H54 (cell line): ENCODE measurements at places on chromosomes 6 and 20.

DNA sequence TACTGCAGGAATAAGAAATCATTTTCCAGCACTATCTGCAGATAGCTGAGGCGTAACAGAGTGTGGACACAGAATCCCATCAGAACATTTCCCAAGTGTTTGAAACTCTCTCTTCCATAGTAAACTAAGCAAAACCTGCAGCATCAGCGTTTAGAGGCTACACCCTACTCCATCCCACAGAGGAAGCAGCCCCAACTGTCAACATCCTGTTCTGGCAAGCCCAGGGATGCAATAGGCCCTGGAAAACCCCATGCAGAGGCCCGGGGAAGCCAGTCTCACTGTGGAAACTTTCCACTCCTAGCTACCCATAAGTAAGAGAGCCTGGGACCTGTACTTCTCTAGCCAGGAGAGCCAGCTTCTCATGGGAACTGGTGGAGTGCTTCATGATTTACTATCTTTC lies 129.4 kb downstream of the LY86 start:
- DNase-seq = no peak

- DNase-seq = no peak
Measured at GRCh38 chr20:59902470-59902869, 31.0 kb downstream of the SYCP2 start.

GRCh38 chr6:116251568-116252384 lies 2.1 kb downstream of the TSPYL4 start:
- DNase-seq = no peak

DNA sequence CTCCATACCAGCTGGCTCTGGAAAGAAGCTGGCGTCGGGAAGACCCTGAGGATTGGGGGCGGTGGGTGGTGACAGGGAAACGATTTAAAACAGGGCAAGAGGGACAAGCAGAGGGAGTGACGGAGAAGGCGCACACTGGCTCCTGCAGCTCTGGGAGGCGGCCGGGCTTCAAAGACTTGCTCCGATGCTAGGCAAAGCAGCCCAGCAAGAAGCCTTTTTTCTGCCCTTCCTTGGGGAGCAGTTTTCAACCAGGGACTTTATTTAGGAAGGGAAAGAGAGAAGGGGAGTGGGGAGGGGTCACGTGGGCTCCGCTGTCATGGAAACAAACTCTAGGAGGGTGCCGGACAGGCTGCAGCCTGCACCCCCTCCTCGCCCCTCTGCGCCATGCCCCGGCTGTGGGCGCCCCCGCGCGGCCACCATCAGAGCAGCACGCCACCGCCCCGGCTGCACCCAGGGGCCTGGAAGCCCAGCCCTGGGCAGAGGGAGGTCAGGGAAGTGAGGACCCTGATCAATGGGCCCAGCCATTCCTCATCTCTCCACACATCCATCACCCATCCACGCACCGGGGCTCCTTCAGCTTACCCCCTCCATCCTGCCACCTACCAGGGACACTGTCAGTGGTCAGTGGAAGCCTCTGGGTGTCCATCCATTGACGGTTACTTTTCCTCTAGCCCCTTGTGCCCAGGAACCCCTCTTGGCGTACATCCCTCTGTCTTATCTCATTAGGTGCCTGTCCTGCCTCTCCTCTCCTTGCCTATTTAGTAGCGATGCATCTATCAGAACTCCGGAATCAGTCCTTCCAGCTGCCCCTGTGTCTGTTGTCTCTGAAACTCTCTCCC lies 66.6 kb upstream of the CCDC167 start:
- peak; percentile 58 for DNase-seq

- no peak for DNase-seq
Measured at GRCh38 chr6:158489441-158489840, 70.5 kb upstream of the TMEM181 start.

GRCh38 chr6:169997930-169998218 lies 246.5 kb downstream of the ERMARD start:
- DNase-seq = no peak

DNA sequence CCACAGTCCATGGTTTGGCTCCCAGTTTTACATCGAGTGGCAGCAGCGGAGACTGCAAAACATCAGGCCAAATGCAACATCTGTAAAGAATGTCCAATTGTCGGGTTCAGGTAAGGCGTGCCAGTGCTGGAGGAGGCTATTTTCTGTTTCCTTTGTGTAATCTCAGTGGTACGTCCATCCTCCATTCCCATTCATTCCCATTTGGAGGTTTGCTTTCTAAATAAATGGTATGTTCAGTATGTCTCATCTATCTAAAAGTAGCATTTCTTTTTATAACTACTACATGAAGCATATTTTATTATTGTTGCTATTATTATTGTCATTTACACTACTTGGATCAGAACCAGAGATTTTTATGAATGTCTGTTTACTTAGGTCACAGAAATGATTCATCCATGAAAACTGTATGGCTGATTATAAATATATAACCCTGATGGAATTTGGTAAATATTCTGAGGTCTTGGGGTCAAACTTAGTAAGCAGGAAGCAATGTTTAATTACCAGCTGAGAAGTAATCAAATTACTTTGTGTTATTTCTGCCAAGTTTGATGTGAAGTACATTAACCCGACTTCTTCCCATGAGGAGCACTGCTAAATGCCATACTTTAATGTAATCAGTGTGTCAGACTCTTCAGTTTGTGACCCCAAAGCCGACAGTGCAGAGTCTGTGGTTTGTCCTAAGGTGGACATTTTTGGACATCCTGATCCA lies 512.9 kb downstream of the UTRN start:
- DNase-seq = no peak

DNA sequence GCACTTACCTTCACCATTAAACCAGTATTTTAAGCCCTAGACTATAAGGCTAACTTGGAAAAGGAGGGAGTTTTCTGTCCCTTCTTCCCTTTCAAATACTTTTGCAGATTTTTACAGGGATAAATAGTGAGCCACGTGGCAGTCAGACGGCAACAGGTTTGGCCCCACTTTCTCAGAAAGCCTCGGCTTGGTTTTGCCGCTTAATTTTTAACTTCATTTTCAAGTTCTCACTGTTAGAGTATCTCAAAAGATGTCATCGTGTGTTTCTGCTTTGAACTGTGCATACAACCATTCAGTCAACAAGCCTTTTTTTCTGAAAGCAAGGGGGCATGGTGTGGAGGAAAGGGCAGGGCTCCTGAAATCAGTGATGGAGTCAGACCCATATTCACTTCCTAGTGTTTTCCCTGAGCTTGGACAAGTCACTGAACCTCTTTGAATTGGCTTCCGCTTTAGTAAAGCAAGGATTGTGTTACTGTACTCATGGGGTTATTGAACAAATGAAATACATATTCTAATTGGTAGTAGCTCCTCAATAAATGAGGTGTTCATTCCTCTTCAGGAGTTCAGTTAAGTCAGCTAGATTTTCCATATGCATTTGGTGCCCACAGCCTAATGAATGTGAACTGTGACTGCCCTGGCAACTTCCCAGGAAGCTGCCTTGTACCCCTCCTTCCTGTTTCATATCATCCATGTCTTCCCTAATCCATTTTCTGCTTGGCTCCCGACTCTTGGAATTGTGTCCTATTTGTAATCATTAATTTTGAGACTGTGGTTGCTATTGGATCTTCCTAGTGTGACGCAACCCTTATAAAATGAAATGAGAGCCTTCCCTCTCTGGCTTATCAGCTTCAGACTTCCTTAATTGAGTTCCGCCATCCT lies at the start of gene SLC17A2:
Gene SLC17A2 (minus strand): TSS at position 160 of the 879 bp plus-strand sequence. CDS start 4,895 bp downstream, outside the sequence.
- DNase-seq = no peak

DNA sequence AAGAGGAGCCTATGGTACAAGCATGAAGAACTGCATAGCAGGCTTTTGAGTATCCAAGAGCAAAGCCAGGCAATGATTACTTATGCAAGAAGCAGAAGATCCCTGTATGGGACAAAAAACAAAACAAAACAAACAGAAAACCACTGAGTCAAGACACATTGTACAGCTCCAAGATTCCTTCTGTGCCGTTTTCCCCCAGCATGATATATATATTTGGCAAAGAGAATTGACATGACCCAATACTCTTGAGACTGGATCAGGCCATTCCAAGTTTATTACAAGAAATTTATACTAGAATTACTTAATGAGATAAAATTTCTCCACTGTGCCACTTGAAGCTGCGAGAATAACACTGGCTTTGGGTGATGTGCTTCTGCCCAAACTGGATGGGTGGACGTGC lies 65.5 kb downstream of the TRMT11 start:
- DNase-seq = no peak

DNA sequence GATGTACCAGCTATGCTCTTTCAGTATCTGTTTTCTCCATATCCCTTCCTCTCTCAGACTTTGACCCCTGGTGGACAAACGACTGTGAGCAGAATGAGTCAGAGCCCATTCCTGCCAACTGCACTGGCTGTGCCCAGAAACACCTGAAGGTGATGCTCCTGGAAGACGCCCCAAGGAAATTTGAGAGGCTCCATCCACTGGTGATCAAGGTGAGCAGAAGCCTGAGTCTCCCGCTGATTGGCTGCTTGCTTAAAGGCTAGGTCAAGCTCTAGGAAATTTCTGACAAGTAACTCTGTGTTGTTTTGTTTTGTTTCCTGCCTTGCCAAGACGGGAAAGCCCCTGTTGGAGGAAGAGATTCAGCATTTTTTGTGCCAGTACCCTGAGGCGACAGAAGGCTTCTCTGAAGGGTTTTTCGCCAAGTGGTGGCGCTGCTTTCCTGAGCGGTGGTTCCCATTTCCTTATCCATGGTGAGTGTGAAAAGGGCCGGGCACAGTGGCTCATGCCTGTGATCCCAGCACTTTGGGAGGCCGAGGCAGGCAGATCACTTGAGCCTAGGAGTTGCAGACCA lies 28.6 kb downstream of the C6orf89 start:
- DNase-seq = peak; percentile 58

GRCh38 chr20:40463171-40463570 lies 225.9 kb downstream of the MAFB start:
- no peak for DNase-seq

GRCh38 chr20:47389867-47390347 lies 33.4 kb upstream of the ZMYND8 start:
- no peak for DNase-seq

DNA sequence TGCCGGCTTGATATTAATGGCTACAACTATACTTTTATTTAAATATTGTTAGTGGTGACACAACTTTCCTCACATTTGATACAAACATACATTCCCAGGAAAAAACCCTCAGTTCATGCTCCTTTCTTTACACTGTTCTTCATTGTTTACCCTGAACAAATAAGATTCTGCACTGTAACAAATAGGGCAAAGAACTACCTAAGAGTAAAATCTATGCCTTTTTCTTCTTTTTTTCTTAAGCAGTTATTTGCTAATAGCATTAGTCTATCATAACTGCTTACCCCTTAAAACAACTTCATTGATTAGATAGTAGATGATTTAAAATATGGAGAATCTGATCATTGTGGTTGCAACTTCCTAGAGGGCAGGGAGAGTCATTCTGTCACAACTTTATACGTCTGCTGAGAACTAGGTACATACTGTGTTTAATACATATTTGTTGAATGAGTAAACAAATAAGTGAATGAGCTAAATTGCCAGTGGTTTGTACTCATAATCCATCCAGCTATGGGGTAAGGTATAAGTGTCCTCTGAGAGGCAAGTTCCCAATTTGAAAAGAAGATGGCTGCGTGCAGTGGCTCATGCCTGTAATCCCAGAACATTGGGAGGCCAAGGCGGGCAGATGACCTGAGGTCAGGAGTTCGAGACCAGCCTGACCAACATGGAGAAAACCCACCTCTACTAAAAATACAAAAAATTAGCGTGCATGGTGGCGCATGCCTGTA lies 161.0 kb downstream of the CDK19 start:
- DNase-seq = no peak

- no peak for DNase-seq
Measured at GRCh38 chr6:93964926-93965325, 545.6 kb upstream of the EPHA7 start.

DNA sequence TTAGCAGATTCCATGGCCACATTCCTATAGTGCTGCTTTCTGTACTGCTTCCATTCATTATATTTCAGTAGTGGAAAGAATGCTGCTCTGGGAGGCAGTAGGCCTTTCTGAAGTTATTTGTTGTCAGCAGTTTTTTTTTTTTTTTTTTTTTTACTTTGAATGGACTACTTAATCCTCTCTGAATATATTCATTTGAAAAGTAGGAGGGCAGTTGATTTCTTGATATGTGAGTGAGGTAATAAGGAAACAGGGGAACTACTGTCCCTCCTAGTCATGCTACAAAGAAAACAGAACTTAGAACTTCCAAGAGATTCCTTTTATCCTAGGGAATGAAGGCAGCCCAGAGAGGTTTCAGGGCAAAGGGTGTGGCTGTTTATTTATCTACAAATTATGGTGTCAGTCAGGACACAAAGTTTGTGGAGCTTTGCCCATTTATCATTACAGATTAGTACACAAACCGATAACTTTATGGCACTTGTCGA lies 155.9 kb downstream of the JARID2 start:
- no peak for DNase-seq

DNA sequence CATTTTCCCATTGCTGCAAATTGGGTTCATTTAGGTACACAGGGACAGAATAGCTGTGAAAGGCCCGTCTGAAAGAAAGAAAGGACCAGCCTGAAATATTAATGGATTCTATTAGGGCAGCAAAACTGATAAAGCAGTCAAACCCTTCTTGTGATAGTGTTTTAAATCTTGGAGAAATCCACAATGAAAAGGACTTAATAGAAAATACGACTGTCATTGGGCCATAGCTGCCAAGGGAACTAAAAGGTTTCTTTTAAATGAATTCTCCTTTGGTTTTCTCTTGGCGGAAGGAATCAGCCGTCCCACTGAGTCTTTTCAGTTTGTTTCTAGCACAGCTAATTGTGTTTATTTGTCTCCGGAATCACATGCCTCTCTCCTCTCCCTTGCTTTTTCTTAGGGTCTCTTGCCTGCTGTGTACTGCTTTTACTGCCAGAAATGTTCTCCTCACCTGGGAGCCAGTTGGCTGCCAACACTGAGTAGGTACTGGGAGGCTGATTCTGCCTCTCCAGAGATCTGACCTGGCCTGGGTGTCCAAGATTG lies 11.3 kb downstream of the PAQR8 start:
- DNase-seq = no peak

DNA sequence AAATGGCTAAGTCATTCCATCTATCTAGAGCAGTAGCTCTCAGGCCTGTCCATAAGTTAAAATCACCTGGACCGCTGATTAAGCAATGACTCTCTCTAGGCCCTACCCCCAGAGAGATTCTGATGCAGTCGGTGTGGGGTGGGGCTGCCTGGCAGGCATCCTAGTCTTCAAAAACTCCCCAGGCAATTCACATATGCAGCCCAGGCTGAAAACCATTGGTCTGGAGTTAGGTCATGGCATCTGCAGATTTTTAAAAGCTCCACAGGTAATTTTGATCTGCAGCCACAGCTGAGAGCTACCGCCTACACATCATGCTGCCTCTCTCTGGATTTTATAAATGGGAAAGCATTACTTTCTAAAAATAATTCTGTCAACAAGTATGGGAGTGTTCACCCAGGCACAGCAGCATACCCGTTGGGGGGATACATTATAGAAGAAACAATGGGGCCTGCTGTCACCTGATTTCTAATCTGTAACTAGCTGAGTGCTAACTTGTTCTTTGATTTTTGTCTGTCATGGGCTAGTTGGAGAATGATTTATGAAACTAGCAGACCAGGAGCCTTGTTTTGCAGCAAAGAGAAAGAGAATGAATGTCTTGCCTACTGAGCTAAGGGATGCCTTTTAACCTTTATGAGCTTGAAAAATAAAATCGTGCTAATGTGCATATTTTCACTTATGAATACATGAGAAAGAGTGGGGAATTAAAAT lies 44.1 kb upstream of the ATXN1 start:
- no peak for DNase-seq
